ENCODE measurements at places on chromosomes 11 and 22.

- DNase-seq = peak; percentile 64
Observed at GRCh38 chr22:35840302-35840739, 122.6 kb downstream of the APOL5 start.

DNA sequence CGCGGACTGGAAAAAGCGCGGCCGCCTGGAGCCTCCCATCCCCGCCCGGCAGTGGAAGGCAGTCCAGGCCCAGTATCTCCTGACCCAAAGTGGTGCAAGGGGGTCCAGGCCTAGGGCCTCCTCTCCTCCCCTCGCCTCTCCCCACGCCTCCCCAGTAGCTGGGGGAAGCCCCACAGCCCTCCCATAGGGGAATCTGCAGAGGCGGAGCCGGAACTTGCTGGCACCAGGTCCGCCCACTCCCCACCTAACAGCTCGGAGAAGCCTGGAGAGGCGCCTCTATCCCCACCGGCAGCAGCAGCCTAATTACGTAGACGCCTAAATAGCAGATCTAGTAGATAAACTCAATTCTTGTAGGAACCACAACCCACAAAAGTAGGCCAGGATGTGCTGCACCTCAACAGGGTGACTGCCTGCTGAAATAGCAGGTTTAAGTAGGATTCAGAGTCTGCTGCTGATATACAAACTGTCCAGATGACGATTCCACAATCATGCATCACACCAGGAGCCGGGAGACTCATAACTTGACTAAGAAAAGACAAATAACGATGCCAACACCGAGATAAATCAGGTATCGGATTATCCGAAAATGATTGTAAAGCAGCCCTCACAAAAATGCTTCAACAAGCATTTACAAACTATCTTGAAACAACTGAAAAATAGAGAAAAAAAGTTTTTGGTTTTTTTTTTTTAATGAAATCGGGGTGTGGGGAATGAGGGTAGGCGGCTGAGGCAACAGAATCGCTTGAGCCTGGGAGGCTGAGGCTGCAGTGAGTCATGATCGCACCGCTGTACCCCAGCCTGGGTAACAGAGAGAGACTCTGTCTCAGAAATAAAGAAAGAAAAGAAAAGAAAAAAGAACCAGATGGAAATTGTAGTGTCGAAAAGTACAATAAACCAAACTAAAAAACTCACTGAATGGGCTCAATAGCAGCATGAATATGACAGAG is 11.4 kb upstream of the BRD1 start:
- no peak for DNase-seq

GRCh38 chr11:86355256-86355655 is 19.4 kb upstream of the CCDC81 start:
- no peak for DNase-seq

- DNase-seq = no peak
Observed at GRCh38 chr11:117677729-117678310, 119.2 kb downstream of the DSCAML1 start.

GRCh38 chr11:36270701-36271100 is 18.5 kb downstream of the COMMD9 start:
- no peak for DNase-seq

DNA sequence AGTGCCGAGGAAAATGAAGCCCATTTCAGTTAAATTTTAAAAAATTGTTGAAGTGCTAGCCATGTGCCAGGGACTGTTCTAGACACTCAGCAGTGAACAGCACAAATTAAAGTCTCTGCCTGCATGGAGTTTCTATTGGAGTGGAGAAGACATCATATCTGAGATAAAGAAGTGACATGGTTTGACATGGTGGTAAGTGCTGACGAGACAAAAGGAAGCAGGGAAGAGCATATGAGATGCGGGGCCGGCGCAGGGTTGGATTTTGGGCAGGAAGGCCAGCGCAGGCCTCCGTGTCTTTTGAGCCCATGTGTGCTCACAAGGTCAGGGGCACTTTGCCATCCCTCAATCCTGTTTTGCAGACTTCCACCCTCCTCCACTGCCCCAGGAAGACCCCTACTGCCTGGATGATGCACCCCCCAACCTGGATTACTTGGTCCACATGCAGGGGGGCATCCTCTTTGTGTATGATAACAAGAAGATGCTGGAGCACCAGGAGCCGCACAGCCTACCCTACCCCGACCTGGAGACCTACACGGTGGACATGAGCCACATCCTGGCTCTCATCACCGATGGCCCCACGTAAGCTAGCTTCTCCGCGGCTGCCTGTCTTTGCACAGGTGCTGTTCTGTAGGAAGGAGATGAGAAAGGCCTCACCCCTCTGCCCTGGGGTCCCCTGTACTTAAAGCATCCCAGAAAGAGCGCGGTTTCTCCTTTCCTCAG is 29.6 kb downstream of the AMPD3 start:
- no peak for DNase-seq
